GM06990 (cell line): ENCODE measurements at places on chromosomes 16 and 17.
A peak's percentile ranks its signal among the peaks of the same experiment; 100 is the strongest.

DNA sequence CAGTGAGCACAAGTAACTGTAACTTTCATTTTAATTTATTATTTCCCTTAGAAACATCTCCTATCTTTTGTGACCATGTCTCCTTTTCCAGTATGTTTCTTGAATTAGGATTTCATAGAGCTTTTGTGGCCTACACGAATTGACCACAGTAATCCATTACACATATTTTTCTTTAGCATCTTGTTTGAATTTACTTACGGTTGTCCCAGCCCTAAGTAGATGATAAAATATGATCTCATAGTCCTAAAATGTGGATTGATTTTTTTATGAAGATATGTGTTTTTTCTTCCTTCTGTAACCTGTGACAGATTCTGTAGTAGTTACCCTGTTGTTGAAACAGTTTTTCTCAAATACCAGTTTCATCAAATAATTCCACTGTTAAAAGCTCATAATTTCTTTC is 61.5 kb downstream of the NF1 start:
- DNase-seq, result no peak

DNA sequence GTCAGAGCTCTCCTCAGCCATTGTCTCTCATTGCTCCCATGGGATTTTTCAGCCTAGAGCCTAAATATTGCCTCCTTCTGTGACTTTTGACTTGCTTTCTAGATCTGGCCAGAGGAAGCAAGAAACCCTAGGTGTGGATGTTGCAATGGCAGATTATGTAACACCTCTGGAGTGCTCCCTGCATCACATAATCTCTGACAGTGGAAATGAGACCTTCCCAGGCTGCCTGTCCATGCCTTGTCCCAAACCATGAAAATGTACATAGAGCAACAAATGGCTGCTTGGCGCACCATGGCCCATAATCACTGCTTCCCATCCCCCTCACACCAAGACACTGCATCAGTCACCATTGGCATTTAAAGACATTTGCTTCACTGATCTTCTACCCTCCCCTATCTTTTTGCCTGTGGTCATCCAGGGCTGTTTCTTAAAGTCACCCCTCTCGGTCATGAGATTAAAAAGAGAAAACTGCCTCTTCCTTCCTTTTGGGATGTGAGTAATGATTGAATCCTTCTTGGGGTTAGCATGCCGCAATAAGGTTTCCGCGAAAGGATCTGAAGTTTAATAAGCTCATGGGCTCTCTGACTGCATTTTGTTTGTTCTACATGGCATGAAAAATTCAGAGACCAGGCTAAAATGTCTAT is 34.2 kb upstream of the CCL2 start:
- no peak for DNase-seq

GRCh38 chr17:28494445-28495188 is 11.5 kb upstream of the FOXN1 start:
- DNase-seq, result peak; percentile 75

DNA sequence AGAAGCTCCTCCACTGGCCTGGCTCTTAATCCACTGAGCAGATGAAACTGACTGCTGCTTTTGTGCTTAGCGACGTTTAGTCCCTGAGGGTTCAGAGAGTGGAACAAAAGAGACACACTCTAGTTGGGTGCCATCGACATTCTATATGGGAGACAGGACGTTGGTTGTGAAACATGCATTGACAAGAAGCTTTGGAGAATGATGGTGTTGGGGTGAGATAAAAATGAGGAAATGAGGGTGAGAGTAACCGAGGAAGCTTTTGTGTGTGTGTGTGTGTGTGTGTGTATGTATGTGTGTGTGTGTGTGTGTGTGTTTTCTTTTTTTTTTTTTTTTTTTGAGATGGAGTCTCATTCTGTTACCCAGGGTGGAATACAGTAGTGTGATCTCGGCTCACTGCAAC is 89.5 kb downstream of the ABCC1 start:
- DNase-seq, result no peak

- DNase-seq, result no peak
Observed at GRCh38 chr17:6587310-6587709, 31.0 kb upstream of the PITPNM3 start.

DNA sequence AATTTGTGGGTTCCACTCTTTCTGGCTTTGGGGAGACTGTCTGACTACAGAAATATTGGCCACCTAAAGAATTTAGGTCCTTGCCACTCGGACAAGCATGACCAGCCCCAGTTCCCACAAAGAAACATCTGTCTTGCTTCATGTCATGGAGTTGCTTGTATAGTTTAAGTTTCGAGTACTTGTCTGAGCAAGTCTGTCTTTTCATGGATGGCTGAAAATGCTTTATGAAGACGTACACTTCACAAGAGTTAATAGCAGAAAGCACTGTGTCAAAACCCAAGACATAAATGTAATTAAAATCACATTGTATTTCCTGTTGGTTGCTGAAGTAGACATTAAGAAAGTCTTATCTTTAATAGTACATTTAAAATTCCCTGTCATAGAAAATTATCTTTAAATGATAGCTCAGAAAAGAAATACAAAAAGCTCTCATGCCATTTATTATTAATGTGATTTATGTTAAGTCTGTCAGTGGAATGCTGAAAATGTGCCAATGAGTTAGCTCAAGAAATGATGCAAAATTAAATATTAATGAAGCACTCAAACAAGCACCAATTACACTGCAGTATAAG is 29.8 kb upstream of the XYLT2 start:
- DNase-seq, result no peak

DNA sequence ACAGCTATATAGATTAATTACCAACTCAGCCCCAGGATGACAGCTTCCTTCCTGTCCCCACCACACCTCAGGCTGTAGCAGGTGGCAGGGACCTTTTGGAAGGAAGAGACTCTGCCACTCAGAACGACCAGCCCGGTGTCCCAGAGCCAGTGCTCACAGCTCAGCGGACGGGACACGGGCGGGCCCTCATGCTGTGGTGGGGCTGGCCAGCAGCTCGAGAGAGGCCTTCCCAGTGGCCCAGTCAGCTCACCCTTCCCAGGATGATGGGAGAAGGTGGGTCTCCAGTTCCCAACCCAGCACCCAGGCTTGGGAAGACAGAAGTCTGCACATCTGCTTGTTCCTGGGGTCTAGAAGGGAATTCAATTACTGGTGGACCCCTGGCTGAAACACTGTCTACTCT is 10.5 kb downstream of the NUDT16L1 start:
- DNase-seq, result no peak

DNA sequence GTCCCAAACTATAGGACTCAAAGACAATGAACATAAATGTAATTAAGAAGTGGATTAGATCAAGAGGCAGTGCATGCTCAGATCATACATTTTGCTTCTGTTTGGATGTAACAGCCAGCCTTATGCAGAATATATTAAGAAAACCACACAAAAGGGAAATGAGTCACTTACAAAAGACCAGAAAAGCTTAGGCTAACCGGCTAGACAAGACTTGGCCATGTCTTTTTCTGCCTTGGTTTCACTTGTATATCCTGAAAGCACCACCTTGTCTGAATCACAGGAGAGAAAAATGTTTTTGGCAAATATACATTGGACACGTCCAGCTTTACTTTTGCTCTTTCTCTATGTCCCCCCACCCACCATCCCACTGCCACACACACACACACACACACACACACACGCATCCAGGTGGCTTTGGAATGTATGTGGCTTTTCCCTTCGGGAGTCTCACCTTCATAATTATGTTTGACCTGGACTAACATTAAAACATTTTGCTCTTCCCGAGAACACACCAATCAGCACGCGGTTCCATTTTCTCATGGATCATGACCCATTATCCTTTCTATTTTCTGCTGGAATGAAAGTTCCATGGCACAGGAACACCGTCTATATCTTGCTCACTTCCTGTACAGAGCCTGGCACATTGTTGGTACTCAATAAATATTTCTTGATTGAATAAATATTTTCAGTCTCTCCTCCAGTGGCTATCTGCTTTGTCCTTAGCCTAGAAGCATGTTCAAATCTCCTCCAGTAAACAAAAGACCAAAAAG is 64.6 kb downstream of the CDK5R1 start:
- peak; percentile 71 for DNase-seq

DNA sequence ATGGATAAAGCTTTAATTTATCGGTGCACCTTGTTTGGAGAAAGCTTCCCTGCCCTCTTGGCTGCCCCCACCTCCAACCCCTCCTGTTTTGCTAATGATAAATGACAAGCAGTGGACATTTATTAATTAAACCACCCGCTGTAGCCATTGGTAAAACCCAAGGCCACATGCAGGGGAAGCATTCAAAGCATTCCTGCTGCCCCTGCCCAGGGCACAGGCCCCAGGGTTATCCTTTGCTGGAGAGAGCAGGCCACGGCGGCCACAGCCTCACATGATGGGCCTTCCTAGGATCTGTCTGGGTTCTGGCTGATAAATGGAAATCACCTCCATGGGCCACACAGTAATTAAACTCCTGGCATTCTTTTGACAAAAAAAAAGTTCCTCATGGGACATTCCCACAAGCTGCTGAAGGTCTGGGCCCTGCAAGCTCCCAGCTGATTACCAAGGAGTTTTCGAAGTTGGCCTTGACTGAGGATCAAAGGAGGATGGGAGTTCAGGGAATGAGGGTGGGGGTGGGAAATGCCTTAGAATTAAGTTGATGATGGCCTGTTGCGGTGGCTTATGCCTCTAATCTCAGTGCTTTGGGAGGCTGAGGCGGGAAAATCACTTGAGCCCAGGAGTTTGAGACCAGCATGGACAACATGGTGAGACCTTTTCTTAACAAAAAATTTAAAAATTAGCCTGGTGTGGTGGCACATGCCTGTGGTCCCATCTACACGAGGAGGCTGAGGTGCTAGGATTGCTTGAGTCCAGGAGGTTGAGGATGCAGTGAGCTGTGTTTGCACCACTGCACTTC is 35.5 kb downstream of the SOST start:
- no peak for DNase-seq

DNA sequence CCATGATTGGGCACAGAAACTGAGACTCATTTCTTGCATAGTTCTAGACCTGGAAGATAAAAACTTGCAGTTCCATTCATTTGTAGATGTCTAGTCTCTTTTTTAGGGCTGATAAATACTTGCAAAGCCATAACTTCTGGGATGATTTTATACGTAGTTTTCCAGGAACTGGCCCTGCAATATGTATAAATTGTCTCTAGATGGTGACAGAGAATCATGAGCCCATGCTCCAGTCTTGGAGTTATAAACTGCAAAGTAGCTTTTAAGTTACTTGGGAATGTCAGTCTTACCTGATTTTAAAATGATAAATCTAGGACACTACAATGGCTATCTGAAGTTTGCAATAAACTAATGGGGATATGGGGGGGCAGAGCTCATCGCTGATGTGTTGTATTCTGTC is 3.0 kb upstream of the ADAMTS18 start:
- no peak for DNase-seq

DNA sequence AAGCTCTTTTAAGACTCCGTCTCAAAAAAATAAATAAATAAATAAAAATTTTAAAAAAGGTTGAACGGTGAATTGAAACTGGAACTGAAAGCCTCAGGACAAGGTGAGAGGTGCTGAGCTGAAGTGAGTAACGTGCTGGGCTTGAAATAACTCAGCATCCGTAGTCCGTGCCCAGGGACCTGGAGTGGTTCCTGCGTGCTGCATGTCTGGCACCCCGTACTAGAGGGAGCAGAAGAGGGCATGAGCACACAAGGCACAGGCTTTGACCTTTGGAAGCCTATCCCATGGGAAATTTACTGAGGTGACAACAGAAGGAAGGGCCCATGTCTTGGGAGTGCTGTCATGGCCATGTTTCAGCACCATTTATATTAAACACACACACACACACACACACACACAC is 4.5 kb upstream of the MEIOB start:
- DNase-seq, result peak; percentile 36

DNA sequence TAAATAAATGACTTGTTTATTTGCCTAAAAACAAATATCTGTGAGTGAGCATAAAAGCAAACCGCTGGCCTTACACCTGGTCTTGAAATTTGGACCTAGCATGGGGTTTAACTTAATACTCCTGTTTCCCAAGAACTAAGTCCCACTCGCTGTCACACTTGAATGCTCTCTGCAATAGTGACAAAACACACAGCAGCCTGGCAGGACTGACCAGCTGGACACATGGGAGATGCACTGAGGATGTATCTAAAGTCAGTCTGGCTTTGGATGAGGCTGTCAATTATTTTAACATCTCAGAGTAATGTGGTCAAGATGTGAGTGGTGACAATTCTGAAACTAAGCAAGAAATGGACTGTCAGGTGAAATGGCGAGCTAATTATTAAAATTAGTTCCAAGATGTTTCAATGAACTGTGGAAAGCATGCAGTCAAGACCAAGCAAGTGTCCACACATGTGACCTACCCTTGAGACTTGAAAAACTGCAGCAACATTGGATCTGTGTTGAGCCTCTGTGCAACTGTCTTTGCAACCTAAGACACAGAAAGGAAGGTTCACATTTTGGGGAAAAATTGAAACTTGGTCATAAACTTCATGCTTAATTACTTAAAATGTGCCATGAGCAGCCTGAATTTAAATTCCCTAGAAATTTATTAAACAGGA is 16.6 kb downstream of the LITAFD start:
- DNase-seq, result no peak

DNA sequence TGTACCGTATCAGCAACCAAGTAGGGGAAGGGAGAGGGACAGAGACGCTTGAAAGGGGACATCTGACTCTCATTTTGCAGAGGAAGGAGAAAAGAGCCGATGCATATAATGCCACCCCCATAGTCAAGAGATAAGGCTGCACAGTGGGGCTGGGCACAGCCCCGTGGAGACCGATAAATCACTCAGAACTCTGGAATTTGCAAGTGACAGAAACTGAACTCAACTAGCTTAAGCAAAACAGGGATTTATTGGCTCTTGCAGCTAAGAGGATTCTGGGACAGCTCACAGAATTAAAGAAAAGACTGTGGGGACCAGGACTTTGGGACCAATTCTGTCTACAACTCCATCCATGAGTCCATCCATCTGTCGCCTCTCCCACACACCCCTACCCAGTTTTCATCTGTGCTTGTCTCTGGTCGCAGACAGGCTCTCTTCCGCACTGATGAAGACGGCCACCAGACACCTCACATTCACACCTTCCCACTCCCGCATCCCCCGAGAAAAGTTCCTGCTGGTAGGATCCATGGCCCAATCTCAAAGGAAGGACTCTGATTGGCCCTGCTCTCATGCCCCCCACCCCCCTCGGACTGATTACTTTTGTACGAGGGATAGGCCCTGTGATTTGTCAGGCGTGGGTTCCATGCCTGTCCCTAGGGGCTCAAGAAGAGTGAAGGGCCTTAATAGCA is 105.9 kb upstream of the RPL38 start:
- DNase-seq, result no peak

- DNase-seq, result no peak
Observed at GRCh38 chr17:72687886-72688285, 404.6 kb downstream of the SLC39A11 start.

DNA sequence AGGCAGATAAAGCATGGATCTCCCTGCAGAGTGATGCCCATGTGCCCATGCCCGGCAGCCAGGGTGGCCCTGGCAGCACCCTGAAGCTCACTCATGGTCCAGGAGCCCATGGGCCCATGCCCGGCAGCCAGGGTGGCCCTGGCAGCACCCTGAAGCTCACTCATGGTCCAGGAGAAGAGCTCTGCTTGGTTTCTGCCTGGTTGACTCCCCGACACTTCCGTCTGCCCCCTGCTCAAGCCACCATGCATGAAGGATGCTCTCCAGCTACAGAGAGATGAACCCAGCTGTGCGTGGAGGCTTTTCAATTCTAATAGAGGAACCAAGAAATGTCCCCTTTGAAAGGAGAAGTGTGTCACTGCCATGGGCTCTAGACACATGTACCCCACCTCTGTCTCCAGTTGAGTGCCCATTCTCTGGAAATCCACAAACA is 8.7 kb downstream of the CCL17 start:
- DNase-seq, result peak; percentile 80
